ENCODE measurements at places on chromosomes 13 and 19.
A peak's percentile ranks its signal among the peaks of the same experiment; 100 is the strongest.

DNA sequence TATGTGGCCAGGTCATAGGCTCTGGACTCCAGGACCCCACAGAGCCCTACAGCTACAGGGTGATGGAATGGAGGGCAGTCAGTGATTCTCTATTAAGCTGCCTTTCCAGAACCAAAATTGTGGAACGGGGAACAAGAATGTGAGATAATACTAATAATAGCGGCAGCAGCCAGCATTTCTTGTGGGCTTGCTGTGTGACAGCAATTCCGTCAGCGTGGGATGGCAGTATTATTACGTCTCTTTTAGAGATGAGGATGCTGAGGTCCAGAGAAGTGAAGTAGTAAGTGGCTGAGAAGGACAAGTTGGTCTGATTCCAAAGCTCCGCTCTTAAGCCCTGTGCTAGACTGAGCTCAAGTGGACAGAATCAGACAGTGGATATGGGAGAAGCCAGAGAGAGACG, 24.4 kb downstream of the GRIK5 start:
- no peak for DNase-seq

DNA sequence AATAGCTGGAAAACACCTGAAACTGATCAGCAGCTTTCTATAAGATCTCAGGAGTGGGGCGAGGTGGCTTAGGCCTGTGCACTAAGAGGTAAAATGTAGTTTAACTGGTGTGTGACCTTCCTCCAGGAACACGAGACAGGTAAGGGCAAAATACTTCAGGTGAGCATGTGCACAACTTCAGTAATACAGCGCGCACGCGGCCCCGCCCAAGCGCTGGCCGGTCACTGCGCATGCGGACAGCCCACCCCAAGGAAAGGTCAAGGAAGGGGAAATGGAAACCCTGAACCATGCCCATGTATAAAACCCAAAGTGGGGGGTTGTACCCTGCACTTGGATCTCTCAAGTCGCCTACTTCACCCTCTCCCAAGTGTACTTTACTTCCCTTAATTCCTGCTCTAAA, 49.4 kb upstream of the ARHGEF7 start:
- no peak for DNase-seq

GRCh38 chr13:71137101-71137500, 729.9 kb downstream of the DACH1 start:
- DNase-seq = no peak

- DNase-seq = no peak
Observed at GRCh38 chr13:27160657-27161295, 10.8 kb downstream of the USP12 start.

DNA sequence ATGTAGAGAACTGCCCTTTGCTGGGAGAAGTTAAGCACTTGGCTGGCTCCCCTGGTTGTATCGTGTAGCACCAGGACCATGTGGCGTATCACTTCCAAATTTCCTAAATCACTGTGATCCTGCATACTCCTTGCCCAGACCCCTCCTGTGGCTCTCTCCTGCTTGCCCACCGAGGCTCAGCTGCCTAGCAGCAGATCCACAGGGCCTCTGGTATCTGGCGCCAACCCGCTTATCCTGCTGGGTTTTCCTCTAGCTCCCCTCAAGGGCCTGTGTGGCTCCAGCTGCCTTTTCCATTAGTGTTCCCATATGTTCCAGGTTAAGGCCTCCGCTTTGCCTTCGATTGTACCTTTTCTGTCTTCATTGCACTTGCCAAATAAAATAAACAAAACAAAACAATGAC, 16.5 kb downstream of the LRCH1 start:
- no peak for DNase-seq

DNA sequence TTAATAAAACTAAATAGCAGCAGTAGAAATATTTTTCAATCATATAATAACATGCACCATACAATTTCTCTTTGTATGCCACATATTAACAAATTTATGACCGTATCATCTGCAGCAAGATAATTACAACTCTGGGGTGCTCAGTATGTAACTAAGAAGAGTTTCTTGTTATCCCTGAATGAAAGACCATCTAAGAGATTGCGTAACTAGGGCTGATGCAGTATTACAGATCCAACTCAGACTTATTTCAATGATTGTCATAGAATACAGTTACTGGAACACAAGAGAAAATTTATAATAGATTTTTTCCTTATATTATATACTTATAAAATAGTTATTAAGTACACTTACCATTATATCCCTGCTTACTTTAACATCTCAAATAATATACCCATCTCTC, 305.1 kb downstream of the SLITRK1 start:
- no peak for DNase-seq

GRCh38 chr13:90792335-90792734, 555.2 kb upstream of the MIR17HG start:
- DNase-seq = no peak

DNA sequence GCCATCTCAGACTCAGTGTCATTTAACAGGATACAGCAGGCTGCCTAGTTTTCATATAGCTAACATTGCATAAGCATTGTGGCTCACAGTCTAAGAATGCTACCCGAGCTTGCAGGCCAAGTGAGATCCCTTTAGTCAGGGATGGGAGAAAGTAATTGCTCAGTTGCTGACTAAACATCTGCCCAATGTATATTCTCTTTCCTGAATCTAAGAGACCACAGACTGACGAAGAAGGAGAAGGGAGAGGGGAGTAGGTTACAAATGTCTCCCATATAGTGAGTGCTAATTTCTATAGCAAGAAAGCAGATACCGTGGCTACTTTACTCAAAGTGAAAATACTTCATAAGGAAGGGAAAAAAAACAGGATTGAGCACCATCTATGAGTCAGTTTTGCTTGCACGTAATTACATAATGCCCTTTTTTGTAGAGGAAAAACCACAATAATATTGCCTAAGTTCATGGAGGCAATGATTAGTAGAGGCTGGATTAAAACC, 453.9 kb downstream of the COG6 start:
- no peak for DNase-seq

GRCh38 chr13:102817907-102818306, 19.0 kb downstream of the BIVM start:
- no peak for DNase-seq

- DNase-seq = no peak
Observed at GRCh38 chr19:49665036-49665350, 664 bp downstream of the IRF3 start.

DNA sequence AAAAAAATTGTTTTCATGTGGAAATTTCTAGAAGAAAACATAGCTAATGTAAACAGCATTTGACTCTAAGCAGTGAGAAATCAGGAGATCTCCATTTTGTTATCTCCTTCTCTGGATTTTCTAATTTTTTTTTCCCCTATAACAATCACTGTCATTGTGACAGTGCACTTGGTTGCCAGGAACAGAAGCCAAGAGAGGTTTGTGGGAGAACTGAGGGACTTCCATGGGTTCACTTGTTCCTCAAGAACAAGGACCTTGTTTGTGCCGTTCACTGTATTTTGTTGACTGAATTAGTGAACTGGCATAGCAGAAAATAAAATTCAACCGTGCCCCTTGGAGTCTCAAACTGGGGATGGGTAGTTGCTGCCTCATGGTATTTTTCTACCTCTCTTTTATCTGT, 17.1 kb downstream of the SHISA7 start:
- peak; percentile 51 for DNase-seq

DNA sequence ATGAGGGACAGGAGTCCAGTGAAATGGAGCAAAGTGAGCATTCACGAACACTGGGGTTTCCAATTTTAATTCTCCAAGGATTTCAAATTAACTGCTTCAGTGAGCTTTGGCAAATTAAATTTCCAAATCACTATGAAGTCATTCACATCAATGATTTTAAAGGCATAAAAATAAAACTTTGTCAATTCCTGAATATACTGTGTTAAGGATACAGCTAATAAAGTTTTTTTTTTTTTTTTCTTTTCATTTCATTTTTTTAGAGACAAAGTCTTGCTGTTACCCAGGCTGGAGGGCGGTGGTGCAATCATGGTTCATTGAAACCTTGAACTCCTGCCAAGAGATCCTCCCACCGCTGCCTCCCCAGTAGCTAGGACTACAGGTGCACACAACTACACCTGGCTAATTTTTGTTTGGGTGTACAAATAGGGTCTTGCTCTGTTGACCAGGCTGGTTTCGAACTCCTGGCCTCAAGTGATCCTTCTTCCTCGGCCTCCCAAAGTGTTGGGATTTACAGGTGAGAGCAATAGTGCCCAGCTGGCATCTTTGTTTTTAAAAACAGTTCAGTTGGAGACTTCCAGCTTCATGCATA, 21.9 kb downstream of the RBM26 start:
- no peak for DNase-seq

DNA sequence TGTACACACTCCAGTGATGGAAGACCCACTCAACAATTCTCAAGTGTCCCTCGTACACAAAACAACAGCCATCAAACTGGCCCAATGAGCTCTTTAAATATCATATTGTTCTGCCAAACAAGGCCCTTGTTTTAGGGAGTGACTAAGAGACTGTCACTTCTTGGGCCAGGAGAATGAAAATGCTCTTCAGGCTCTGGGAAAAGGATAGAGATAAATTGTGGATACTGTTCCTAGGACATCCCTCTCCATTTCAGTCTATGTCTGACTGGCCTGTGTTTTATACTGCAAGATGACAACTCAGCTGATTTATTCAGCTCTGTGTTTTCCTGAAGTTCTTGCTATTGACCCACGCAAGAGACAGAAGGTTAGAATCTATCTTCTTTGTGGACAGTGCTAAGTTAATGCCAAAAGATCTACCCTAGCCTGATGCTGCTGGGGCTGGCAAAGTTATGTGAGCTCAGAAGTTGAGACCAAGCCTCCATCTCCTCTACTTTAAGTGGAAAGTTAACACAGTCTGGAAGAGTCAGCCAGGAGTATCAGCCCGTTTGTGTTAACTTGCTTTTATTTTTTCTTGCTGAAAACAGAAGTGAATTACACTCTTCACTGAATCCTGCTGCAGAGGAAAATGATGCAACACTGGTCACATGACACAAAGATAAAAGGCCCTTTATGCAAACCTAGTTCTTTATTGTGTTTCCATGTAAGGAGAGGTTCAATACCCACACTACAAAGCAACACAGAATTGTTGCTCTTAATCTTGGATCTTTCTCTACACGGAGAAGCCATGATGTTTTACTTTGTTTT, 14.6 kb downstream of the FRY start:
- DNase-seq = no peak

DNA sequence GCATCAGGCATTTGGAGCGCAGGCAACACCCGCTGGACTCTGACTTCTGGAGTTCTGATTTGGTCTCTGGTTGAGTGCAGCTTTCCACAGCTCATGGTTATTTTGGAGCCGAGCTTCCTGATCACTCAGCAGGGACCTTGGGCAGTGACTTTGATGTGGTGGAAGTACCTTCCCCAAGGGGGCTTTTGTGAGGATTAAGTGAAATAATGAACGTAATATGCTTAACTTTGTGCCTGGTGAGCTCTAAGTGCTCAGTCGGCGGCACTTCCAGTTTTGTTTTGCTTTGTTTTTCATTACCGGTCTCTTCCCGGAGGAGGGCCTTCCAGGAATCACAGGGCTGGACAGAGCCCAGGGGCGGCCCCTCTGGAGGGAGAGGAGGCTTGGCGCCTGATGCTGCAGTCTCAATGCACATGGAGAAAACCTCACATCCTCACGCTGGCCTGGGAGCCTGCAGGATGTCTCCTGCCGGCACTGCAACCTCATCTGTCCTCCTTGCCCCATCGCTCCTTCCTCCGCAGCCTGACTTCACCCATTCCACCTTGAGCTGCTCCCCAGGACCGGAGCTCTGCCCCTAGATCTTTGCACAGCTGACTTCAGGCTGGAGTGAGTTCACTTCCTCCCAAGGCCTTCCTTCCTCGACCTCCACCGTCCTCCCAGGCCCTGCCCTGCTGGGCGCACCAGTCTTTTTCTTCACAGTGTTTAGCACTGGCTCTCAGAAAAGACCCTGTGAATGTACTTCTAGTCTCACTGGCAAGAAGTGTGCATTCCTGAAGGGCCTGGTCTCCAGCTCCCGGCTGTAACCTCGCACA, 1.5 kb downstream of the PLEKHF1 start:
- DNase-seq = no peak

DNA sequence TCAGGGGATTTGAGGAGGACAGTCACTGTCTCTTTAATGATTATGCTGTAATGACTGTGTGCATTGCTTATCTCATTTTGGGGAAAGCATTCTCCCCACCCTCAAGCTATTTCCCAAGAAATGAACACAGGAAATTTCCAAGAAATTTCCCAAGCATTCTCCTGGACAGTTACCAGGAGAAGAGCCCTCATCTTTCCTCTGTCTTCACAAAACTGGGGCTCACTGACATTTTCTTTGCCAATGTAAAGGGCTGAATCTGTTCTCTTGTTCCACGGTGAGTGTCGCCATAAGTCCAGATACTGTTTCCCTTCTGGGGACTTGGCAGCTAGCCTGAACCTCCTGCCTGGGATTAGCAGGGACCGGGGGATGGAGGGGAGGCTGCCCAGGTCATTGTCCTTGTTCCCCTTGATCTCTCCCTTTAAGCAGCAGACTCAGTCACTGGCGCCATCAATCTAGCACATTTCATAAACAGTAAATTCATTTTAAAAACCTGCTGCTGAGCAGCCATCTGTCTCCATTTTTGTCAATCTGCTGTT, 172.8 kb downstream of the DNAJC15 start:
- no peak for DNase-seq

DNA sequence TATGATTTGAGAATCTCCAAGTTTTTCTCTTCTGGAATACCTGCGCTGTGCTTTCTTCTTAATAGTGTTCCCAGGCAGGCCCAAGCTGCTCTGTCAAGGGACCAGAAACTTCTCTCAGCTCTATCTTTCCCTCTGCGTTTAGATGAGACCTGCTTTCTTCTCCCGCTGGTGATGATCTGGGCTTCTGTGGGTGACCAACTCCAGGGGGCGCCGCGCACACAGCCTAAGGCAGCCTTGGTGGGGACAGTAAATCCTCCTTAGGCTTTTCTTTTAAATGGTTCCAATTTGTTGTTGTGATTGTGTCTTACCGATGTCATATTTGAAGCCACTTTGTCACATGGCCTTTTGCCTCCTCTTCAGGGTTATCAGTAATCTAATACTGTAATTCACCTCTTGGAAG, 439.4 kb upstream of the KLF12 start:
- no peak for DNase-seq

DNA sequence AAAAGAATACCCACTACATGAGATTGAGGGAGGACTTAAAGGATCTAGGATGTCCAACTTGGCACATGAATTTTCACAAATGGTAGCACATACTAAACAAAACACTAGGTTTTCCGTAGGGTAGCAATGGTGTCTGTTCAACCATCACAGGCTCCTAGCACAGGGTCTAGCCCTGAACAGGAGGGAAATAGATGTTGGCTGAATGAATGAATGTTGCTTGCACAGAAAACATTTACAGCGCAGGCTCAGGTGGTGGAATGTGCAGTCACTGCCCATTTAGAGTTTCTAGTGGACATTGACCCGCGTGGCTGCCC, 1.9 kb upstream of the MYCBP2 start:
- DNase-seq = no peak

GRCh38 chr13:72662548-72662947, 64.9 kb downstream of the MZT1 start:
- no peak for DNase-seq

DNA sequence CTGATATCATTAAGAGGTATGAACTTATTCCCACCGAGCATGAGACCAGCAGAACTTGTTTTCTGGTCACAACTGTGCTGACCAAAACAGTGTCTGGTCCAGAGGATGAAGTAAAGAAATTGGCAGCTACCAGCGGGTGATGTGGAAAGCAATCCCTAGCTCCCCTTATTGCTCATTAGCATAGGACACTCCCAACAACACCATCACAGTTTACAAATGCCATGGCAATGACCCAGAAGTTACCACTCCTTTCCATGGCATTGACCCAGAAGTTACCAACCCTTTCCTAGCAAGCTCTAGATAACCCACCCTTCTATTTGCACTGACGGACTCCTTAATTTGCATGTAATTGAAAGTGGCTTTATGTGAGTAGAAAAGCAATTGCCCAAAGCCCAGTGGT, 1856.1 kb downstream of the OLFM4 start:
- no peak for DNase-seq

- no peak for DNase-seq
Observed at GRCh38 chr13:67045357-67045756, 184.8 kb downstream of the PCDH9 start.

Measured in hypothalamus (tissue), 51 donors.